CD4-positive, alpha-beta T cell (primary cell): ENCODE measurements at places on chromosomes 6 and 20.

GRCh38 chr6:140567466-140567865, 1193.0 kb upstream of the CITED2 start:
- no peaks in the 10 kb centered on the region for H3K27me3 ChIP-seq
- no peaks in the 10 kb centered on the region for H3K4me1 ChIP-seq
- H3K27ac ChIP-seq, result no peak overlapping the region
- DNase-seq, result no peak
- no peak overlapping the region for H3K4me3 ChIP-seq

GRCh38 chr6:19478992-19479391, 358.2 kb upstream of the ID4 start:
- H3K27ac ChIP-seq, result no peak overlapping the region
- H3K27me3 ChIP-seq, result no peaks in the 10 kb centered on the region
- no peak for DNase-seq
- no peaks in the 10 kb centered on the region for H3K36me3 ChIP-seq

DNA sequence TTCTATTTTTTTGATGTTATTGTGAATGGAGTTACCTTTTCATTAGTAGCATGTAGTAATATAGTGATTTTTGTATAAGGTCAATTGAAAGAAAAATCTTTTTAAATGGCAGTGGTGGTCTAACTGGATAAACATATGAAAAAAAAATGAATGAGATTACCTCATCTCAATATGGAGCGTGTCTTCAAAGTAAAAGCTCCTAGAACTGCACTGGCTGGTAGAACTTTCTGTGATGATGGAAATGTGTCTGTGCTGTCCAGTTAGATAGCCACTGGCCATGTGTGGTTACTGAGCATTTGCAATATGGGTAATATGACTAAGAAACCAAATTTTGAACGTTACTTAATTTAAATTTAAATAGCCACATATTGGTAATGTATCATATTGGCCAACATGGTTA, 44.1 kb downstream of the MRAP2 start:
- H3K4me3 ChIP-seq, result no peak overlapping the region
- peaks cover 6% of the 10 kb centered on the region for H3K27me3 ChIP-seq
- no peak for DNase-seq
- H3K27ac ChIP-seq, result no peak overlapping the region
- H3K36me3 ChIP-seq, result no peaks in the 10 kb centered on the region

DNA sequence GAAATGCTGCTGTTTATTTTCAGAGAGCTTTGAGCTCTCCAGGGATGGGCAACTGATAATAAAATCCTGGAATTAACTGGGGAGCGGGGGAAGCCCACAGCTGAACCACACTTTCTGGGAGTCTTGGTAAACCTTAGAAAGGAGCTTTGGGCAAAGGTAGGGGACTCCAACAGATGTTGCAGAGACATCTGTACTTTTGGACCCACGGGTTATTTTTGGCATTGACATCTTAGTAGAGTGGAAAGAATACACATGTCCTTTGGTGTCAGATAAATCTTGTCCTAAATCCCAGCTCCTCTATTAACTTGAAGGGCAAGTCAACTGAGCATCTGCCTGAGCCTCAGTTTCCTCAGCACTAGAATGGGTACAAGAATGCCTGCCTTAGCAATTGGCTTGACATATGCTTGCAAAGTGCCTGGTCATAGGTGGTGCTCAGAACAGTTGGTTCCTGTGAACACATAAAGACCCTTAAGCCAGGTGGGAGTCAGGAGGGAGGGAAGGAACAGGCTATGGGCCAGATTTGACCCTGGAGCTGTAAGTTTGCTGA, 5.8 kb downstream of the SLC22A3 start:
- H3K4me1 ChIP-seq, result peaks cover 3% of the 10 kb centered on the region
- no peaks in the 10 kb centered on the region for H3K36me3 ChIP-seq
- no peak for DNase-seq
- no peak overlapping the region for H3K27ac ChIP-seq

GRCh38 chr20:18004384-18005031, 35.7 kb downstream of the MGME1 start:
- no peak overlapping the region for H3K4me3 ChIP-seq
- H3K27me3 ChIP-seq, result no peaks in the 10 kb centered on the region
- no peaks in the 10 kb centered on the region for H3K36me3 ChIP-seq

DNA sequence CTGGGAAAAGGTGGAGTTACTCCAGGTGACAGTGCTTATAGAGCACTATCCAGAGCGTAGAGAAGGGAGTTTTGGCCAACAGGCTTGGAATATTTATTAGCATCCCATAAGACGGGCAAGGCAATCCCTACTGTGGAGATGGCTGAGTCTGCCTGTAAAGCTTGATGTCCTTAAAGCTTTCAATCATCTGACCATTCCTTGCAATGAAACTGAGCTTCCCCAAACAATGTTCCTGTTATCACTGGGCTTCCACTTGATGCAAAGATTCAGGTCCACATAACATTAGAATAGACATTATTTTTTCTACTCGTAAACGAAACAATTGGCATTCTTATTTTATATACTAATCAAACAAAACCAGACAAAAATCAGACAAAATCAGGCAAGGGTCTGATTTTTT, 48.4 kb upstream of the PIM1 start:
- no peaks in the 10 kb centered on the region for H3K36me3 ChIP-seq
- H3K4me1 ChIP-seq, result no peaks in the 10 kb centered on the region
- H3K27ac ChIP-seq, result no peak overlapping the region
- H3K27me3 ChIP-seq, result no peaks in the 10 kb centered on the region
- no peak for DNase-seq

DNA sequence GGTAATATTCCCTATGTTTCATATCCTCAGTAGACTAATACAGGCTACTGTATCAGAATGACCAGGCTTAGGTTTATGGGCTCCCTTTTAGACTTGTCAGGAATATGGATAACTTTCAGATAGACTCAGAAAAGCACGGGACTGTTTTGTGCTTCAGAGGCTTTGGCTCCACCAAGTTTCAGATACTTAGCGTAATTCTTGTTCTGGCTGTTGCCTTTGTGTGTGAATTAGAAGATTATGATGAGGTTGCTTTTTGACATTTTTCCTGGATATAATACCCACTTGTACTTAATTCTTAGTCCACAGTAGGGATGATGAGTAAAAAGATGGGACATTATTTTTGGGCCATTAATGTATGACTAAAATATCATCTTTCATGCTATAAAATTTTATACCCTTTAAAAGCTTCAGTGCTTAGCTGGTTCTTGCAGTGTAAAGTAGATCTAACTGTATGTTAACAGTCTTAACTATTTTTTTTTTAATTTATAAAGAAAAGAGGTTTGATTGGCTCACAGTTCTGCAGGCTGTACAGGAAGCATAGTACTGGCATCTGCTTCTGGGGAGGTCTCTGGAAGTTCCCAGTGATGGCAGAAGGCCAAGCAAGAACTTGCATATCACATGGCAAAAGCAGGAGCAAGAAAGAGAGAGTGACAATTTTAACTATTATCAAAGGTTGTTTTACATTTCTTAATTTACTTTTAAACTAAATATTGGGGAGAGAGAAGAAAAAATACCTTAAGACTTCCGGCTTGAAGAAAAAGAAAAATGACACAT, 120.7 kb downstream of the ZFAND3 start:
- H3K36me3 ChIP-seq, result peaks cover 2% of the 10 kb centered on the region
- H3K4me3 ChIP-seq, result no peak overlapping the region
- DNase-seq, result no peak
- H3K27me3 ChIP-seq, result no peaks in the 10 kb centered on the region
- no peaks in the 10 kb centered on the region for H3K4me1 ChIP-seq
- no peak overlapping the region for H3K27ac ChIP-seq

DNA sequence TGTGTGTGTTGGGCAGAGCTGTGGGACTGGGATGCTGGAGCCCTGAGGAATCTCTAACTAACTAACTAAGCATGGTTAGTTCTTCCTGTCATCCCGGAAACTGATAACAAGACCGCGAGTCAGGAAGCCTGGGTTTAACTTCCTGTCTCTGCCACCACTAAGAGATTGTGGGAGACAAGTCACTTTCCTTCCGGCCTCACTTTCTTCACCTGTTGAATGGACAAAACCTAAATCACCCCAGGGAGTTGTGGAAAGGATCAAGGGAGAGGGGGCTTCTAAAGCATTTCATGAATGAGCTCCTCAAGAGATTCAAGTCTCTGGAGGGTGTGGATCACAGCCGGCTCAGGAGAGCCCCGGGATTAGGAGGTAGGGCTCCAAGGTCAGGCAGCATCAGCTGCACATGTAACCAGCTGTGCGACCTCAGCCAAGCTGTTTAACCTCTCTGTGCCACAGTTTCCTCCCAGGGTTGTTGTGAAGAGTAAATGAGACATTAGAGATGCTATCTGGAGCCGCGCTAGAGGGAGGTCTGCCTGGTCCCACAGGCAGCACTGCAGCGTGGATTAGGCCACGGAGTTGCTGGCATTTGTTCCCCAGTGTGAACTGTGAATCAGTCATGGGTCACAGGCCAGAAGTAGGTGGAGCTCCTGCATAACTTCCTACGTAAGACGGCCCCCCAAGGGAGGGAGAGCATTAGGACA, 105.1 kb downstream of the TOX2 start:
- no peaks in the 10 kb centered on the region for H3K36me3 ChIP-seq
- H3K27ac ChIP-seq, result no peak overlapping the region
- H3K4me3 ChIP-seq, result peak overlapping the region; percentile 15

DNA sequence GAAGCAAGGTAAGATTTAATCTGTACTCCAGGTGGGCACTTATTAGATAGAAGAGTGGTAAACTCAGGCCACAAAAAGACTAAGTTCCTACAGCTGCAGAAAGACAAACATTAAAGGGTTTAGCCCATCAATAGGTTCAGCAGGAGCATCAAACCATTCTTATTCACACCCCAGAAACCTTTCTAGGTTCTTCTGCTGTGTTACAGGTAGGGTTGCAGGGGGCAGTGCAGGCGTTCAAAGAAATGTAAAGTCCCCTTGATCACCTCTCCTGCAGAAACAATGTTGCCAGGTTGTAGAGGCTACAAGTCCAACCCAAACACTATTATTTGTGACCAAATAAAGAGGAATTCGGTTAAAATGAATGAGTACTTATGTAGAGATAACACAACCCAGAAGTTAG, 31.8 kb downstream of the PHACTR1 start:
- H3K4me3 ChIP-seq, result no peak overlapping the region
- peaks cover 12% of the 10 kb centered on the region for H3K27me3 ChIP-seq
- no peak overlapping the region for H3K27ac ChIP-seq
- no peaks in the 10 kb centered on the region for H3K4me1 ChIP-seq
- no peak for DNase-seq

- H3K27ac ChIP-seq, result no peak overlapping the region
- H3K4me3 ChIP-seq, result no peak overlapping the region
- no peaks in the 10 kb centered on the region for H3K36me3 ChIP-seq
- DNase-seq, result peak; percentile 13
- H3K4me1 ChIP-seq, result no peaks in the 10 kb centered on the region
These were observed 113.1 kb downstream of the ADAT2 start for GRCh38 chr6:143337201-143337949.

DNA sequence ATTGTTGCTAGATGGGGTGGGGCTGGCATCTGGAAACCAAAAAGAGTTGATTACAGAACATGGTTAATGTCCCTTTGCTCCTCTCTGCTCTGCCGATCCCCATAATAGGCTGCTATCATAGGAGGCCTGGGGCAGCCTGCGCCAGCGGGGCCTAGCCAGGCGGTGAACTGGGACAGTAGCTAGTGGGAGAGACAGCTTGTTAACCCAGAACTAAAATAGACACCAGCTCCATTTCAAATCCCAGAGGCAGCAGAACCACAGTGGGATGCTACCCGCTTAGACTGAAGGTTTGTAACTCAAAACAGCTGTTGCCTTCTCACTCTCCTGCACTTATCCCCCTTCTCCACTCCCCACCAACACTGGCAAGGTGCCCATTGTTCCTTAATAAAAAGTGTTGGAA, 98.5 kb downstream of the SSR1 start:
- DNase-seq, result no peak
- H3K27me3 ChIP-seq, result no peaks in the 10 kb centered on the region
- no peaks in the 10 kb centered on the region for H3K4me1 ChIP-seq

- H3K4me1 ChIP-seq, result no peaks in the 10 kb centered on the region
- H3K27me3 ChIP-seq, result no peaks in the 10 kb centered on the region
- no peak overlapping the region for H3K27ac ChIP-seq
These were observed 149.0 kb upstream of the SGK1 start for GRCh38 chr6:134466771-134467525.

DNA sequence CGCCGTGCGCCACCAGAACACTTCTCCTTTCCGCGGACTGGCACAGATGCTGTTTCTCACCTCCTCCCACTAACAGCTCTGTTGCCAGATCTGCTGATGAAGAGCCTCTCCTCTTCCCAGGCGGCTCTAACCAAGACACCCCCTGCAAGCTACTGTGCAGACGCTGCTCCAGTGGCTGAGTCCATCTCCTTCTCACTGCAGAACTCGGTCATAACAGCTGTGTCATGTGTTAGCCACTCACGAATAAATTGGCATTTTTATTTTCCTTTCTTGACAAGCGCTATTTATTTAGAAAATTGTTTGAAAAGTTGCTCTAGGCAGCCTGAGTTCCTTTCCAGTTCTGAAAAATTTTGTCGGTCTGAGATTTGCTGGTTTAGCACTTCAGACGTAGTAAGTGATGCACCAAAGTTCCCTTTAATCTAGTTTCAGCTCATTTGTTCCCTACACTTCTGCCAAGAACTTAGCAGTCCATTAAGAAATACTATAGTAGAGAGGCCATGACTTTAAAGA, 12.8 kb upstream of the PLEKHG1 start:
- DNase-seq, result no peak
- no peak overlapping the region for H3K4me3 ChIP-seq
- H3K36me3 ChIP-seq, result no peaks in the 10 kb centered on the region
- no peaks in the 10 kb centered on the region for H3K27me3 ChIP-seq

DNA sequence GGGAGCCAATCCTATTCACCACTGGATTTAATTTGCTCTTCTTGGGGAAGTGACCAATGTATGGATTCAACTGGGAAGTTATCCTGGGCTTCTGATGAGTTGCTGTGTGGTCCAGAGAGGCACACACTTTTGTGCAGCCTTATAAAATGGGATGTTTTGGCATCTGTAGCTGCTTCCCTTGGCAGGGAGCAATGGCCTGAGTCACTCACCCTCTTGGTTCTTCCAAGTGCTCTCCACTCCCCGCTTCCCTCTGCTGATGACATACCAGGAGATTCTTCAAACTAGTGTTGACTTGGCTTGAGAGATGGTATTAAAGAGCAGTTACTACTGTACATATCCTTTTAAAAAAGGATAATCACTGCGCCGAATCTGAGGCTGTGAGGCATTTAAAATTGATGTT, 105.8 kb downstream of the JARID2 start:
- H3K4me3 ChIP-seq, result no peak overlapping the region
- peaks cover 13% of the 10 kb centered on the region for H3K4me1 ChIP-seq
- H3K27me3 ChIP-seq, result no peaks in the 10 kb centered on the region
- H3K27ac ChIP-seq, result no peak overlapping the region
- no peak for DNase-seq

- DNase-seq, result no peak
- no peaks in the 10 kb centered on the region for H3K27me3 ChIP-seq
- no peaks in the 10 kb centered on the region for H3K36me3 ChIP-seq
- peaks cover 10% of the 10 kb centered on the region for H3K4me1 ChIP-seq
- no peak overlapping the region for H3K27ac ChIP-seq
- no peak overlapping the region for H3K4me3 ChIP-seq
These were observed 212.0 kb upstream of the SGK1 start for GRCh38 chr6:134529921-134530320.

GRCh38 chr20:24694157-24694726, 224.8 kb downstream of the SYNDIG1 start:
- H3K27ac ChIP-seq, result no peak overlapping the region
- no peaks in the 10 kb centered on the region for H3K4me1 ChIP-seq
- H3K36me3 ChIP-seq, result no peaks in the 10 kb centered on the region
- no peak overlapping the region for H3K4me3 ChIP-seq
- DNase-seq, result no peak
